ENCODE measurements at places on chromosomes 16 and 17.

DNA sequence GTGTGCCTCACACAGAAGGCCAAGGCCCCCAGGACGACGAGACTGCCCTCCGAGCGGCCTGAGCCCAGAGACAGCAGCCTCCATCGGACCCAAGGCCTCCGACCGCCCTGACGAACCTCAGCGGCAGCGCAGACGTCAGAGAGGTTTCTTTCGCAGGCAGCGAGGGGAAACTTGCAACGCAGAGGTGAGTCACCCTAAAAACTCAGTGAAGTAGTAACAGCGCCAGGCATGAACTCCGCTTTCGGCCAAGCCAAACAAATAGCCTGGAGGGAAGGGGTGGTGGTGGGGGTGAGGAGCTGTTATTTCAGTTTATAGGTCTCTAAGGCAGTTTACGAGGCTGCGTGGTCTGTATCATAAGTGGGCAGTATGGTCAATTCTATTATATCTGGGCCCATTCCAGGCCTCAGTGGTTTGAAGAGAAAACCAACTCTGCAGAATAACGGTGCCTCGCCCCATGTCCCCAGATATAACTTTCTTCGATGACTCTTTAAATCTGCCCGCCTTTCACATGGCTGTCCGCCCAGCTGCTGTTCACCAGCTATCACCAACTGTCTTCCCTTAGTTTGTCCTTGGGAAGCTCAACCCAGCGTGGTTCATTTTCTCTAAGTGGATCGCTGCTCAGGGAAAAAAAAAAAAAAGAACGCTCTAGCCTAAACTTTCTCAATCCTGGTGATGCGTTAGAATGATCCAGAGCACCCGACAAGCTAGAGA is 43.5 kb upstream of the FOXF1 start:
- no peak for DNase-seq

DNA sequence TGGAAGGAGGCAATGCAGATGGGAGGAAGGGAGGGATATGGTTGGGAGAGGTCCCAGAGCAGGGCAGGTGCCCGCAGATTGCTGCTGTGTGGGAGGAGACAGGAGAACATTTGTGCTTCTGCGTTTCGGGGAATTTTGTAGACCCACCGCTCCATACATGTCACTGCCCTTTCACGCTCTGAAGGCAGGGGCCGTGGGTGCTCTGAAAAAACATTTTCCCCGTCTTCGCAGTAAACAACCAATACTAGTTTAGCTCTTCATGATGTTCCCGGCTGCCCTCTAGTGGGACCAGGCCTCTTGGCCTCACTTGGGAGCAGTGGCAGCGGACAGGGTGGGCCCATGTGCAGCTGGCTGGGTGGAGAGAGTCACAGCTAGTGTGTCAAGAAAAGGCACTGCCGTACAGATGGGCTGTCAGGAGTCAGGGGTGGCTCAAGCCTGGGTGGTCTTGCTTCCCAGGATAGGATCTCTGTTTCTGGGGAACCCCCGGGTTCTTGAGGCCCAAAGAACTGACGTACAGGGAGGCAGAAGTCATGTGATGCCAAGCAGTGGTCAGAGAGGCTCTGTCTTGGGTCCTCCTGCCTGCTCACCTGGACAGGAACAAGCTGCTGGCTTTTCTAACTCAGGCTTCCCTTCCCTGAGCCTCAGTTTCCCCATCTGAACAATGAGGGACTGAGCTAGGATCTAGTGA is 46.5 kb upstream of the CPNE2 start:
- peak; percentile 17 for DNase-seq

- no peak for DNase-seq
These were observed 2.3 kb downstream of the PRSS36 start for GRCh38 chr16:31147574-31147973.

DNA sequence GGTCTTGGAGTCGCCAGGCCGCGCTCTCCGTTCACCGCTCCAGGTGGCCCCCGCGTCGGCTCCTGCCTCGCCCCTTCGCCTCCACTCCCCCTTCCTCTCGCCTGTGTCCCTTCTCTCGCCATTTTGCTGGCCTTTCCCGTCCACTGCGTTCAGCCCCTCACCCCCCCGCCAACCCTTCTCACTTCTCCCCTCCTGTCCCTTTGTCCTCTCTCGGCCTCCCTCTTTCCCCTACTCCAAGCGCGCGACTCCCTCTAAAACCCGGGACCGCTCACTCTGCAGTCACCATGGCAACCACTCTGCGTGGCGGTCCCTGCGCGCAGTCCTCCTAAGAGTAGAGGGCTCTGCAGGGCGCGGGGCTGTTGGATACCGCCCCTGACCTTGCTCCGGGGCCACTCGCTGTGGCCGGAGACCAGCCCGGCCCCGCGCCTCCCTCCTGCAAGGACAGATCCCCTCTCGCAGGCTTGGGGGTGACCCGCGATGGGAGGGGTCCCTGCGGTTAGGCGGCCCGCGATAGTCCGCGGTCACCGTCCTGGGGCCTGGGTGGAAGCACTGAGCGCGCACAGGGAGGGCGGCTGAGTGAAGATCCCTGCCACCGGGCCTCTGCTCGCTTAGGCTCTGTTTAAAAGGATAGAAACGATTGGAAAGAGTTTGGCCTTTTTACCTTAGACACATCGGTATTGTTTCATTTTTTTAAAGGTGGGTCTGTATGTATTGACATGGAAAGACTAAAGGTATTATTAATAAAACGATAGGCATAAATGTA is 454 bp downstream of the CCDC40 start:
- DNase-seq: no peak

GRCh38 chr16:75203096-75203495 is 3.9 kb downstream of the CTRB2 start:
- no peak for DNase-seq

DNA sequence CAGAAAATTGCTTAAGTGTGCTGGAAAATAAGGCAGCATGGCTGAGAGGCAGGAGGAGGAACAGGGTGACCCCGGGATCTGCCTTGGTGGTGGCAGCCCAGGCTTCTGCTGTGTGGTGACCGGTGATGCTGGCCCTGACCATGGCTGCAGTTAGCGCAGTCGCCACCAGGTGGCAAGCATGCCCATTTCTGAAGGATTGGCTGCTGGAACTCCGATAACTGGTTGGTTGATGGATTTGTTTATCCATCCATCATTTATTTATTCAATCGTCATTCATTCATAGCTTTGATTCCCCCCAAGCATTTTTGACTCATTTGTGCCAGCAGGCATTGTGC is 29.1 kb upstream of the ITGA3 start:
- DNase-seq: peak; percentile 72

DNA sequence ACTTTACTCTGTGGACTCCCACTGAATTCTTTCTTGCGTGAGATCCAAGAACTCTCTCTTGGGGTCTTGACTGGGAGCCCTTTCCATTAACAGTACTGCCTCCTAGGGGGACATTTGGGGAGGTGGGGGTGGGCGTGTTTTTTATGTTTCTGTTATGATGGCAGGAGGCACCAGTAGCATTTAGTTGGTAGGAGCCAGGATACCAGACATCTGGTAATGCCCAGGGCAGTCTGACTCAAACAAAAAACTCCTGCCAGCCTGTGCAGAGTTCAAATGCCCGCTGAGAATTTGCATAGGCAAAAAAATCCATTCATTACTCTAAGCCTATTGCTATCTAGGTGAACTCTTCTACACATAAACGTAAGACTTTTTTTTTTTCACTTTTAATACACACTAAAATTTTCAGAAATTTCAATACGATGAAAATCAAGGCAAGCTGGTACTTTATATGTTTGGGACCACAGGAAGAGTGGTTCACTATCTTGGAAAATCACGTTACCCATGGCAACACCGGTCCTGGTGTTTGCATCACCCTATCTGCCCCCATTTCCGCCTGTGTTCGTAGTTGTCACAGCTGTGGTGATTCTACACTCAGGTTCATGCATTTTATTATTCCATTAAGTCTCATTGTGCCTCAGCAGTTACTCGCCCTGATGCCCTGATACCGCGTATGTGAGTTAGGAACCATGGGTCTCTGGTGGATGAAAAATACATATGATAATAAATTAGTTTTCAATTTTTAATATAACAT is 121.1 kb upstream of the XYLT1 start:
- no peak for DNase-seq

DNA sequence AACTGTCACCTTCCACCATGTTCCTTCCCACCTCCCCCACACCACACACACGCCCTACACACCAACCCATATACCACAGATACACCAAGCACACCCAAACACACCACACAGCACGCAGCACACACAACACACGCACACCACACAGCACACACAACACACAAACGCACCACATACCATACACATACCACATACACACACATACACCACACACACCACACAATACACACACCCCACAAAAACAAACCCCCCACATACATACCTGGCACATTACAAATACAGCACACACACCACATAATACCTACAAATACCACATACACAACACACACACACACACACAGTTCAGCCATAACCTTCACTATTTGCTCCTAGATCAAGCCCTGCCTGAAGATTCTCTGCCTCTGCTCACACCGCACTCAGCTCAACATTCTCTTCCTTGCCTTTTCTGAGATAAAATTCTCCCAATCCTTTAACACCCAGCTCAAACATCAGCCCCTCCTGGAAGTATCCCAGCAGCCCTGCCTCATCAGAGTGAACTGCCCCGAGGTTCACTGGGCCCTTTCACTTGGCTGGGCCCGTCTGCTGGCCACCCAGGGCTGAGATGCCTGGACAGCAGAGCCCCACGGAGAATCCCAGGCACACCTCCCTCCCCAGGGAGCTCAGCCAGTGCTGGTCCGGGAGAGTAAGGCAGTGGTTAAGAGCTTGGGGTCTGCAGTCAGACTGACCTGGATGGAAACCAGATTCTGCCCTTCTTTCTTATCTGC is 31.9 kb upstream of the CPNE2 start:
- no peak for DNase-seq

- no peak for DNase-seq
These were observed 22.2 kb upstream of the C17orf113 start for GRCh38 chr17:42072323-42073187.

DNA sequence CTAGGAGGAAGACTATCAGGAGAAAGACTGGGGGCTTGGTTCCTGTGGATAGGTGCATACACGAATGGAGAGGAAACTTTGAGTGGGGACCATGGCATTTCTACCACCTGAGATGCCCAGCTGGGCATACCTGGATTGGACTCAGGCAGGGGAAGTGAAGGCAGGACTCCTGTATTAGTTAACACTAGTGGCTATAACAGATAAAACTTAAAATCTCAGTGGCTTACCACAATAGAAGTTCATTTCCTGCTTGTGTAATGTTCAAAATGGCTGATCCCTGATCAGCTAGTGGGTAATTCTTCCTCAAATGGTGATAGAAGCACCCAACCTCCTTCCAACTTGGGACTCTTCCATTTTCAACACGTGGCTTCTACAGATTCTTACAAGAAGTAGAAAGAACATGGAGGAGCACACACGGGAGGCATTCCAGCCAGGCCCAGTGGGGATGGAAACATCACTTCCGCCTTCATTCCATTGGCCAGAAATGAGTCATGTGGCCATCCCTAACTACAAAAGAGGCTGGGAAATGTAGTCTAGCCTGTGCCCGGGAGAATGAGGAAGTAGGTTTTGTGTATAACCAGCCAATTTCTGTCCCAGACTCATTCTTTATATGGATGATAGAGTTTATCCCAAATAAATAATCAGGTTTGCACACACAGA is 112.1 kb downstream of the UTP18 start:
- peak; percentile 63 for DNase-seq

DNA sequence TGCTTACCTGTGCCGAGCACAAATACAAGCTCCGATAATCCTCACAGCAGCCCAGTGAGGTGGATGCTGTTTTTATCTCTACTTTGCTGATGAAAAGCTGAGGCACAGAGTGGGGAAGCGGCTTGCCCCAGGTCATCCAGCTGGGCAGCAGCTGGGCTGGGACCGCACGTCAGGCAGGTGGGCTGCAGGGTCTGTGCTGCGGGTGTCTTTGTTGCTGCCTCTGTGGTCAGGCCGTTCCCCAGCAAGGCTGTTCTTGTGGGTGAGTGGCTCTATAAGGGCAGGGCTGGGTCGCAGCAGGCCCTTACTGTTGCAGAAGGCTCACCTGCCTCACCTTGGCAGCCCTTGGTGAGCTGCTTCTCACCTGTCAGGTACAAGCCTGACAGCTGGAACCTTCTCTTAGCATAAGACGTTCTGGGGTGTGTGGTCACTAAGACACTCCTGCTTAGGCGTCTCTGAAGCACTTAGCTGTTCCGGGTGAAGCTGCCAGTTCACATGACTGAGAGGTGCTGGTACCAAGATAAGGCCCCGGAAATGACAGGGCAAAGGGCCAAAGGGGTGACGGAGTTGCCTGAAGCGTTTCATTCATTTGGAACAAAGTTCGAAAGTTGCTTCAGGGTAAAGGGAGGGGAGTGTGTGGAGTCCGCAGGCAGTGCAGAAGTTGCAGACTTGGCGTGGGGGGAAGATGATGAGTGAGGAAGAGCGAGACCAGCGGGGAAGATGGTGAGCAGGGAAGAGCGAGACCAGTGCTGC is 17.4 kb downstream of the IRF8 start:
- no peak for DNase-seq

GRCh38 chr16:50804290-50804907 is 62.5 kb downstream of the CYLD start:
- DNase-seq: no peak

DNA sequence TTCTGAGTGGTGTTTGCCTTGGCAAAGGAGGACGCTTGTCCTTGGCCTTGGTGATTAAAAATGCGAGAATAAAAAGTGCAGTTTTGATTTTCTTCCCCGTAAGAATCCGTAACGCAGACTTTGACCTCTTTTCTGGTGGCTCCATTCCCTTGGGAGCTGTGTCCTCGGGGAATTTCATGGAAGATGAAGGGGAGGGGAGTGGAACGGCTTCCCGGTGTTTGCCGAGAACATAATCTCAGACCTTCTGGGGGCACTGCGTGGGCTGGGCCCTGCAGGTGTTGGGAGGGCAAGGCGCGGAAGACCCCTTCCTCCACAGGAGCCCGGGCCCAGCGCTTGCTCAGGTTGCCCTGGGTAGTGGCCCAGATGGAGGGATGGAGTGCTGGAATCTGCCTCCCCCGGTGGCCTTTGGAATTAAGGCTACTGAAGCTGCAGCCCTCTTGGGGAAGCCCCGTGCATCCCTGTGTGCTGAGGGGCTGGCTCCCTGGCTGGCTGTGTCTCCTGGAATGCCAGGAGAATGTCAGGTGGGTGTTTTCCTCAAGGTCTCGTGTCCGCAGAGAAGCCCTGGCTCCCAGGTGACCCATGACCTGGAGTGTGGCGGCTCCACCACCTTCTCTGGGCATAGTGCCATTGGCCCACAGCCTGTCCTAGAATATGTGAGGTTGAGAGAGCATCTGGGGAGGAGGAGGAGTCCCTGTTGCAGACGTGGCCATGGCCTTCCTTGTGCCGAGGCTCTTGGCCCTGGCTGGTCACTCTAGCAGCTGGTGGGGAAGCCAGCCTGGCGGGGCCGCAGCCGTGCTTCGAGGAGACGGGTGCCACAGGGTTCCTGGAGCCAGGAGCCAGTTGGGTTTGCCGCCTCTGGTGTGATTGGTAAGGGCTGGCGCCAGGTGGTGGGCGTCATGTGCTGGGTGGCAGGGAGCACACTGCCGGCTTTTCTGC is 3.1 kb downstream of the BAIAP2 start:
- peak; percentile 45 for DNase-seq

GRCh38 chr17:49486012-49486641 is 9.0 kb upstream of the NGFR start:
- no peak for DNase-seq

GRCh38 chr16:79250502-79251098 is 349.9 kb downstream of the MAF start:
- DNase-seq: no peak
